ENCODE measurements at places on chromosomes 3 and 15. TPM values are rescaled to one million over a fixed set of nuclear protein-coding genes. Genes with fewer than 3 reads are reported as not detected.

DNA sequence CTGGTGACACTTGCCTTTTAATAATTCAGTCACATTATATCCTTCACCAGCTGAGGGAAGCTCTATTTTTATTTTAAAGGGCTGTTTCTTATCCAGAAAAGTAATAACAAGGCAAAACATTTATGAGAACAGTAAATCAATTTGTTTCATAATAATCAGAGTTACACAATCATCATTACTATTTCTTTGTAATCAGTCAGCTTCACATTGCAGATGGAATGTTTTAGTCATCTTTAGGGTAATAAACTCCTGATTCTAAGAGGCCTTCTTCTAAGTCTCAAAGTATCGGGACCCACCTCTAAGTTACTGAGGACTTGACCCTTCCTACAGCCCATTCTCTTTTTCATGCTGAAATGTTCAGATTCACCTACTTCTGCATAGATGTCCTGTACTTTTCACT lies 298.3 kb upstream of the TGFBR2 start:
- no peak overlapping the region for H3K4me3 ChIP-seq
- DNase-seq = no peak
- H3K27ac ChIP-seq = no peak overlapping the region
- no peaks in the 10 kb centered on the region for H3K27me3 ChIP-seq

DNA sequence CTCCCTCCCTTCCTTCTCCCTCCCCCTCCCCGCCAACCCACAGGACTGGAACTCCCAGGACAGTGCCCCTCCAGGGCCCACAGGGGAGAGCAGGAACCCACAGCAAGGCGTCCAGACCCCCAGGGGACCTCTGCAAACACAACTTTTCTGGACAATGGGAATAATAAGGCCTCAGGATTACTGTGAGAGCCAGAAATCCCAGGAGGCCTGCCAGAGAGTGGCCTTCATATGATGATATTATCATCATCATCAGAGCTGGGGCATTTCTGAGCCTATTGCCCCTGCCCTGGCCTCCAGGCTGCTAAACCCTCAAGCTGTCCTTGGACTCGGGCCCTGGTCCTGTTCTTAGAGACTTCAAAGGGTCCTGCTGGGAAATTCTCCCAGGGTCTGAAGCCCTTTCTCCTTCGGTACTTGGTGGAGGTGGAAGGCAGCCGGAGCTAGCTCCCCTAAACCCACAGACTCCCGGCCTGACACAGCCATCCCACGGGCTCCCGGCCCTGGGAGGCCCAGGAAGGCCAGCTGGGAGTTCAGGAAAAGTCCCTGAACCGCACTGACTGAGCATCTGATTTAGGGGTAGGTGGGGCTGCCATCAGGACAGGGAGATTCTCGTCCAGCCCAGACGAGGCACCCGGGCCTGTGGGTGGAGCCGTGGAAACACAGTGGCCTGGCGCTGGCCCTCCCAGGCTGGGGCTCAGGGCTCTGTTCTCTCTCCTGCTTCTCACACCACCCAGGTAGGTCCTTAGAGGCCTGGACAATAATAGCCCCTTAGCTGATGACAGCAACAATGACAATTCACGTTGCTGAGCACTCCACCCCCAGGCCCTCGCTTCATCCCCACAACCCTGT lies 4.9 kb downstream of the CALML4 start:
- no peak for DNase-seq
- H3K4me1 ChIP-seq = peaks cover 27% of the 10 kb centered on the region
- no peaks in the 10 kb centered on the region for H3K36me3 ChIP-seq
- H3K27me3 ChIP-seq = no peaks in the 10 kb centered on the region
- H3K4me3 ChIP-seq = no peak overlapping the region

DNA sequence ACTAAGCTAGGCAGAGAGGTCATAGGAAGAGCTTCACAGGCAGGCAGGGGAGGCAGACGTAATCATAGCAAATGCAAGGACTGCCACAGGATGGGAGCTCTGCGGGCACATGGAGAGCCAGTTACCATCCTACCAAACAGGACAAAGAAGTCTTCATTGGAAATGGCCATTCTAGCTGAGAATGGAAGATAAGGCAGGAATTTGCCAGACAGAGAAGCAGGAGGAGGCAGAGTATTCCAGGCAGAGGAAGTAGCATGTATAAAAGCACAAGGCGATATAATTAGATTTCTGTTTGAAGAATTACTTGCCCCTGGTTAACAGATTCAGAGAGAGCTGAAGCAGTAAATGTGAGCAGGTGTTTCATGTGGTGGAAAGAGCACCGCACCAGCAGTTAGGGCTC lies 3.5 kb upstream of the SEMA5B start:
- H3K27ac ChIP-seq = peak overlapping the region; percentile 2
- H3K36me3 ChIP-seq = no peaks in the 10 kb centered on the region

DNA sequence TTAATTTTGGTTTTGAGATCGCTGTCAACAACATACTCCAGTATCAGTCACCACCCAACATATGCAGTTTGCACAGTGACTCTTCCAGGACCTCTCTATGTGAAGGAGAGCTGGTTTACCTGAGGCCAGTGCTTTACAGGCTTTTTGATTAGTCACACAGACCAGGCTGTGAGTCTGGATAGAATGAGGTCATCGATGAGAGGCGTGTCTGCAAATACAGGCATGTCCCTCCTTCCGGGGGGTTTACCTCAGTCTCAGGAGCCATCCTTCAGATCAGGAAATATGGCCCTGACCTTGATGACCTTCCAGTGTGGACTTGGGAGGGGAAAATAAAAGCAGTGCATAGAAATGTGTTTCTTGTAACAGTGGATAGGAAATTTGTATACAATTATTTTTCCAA lies 46.9 kb downstream of the KBTBD12 start:
- H3K4me3 ChIP-seq = no peak overlapping the region
- H3K27me3 ChIP-seq = no peaks in the 10 kb centered on the region
- no peaks in the 10 kb centered on the region for H3K36me3 ChIP-seq
- no peak for DNase-seq
- no peak overlapping the region for H3K27ac ChIP-seq

GRCh38 chr3:4709341-4709740 lies 216.2 kb downstream of the ITPR1 start:
- H3K27me3 ChIP-seq = no peaks in the 10 kb centered on the region
- H3K4me1 ChIP-seq = peaks cover 12% of the 10 kb centered on the region
- DNase-seq = no peak
- no peak overlapping the region for H3K27ac ChIP-seq
- peaks cover 60% of the 10 kb centered on the region for H3K36me3 ChIP-seq

The TM6SF1 gene
- total RNA-seq = 31.2 TPM

The ESYT3 gene
- 40.3 TPM for total RNA-seq

DNA sequence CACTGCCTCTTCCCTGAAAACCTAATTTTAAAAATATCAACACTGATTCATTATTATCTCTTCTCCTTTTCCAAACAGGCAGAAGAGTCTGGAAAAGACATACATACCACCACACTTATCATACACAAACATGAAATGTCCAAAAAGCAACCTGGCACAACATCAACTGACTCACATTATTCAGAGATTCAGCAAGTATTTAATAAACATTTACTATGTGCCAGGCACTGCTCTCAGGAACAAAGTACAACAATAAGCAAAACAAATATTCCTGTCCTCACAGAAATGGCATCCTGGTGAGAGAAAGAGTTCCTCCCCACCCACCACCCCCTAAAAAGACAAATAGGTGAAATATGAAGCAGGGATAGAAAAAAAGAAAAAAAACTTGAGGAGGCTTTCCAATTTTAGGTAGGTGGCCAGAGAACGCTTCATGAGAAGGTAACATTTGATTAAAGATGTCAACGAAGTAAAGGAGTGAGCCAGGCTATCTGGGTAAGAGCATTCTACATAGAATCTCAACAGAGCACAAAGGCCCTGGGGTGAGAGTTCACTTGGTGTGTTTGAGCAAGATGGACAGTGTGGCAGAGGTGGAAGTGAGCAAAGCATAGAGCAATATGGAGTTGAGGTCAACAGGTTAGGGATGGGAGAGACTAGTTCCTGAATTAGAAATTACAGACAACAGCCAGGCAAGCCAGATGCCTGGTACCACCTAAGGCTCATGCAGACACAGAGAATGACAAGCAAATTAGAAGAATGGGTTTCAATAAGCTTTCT lies 141.7 kb downstream of the OSBPL10 start:
- H3K27ac ChIP-seq = no peak overlapping the region
- no peaks in the 10 kb centered on the region for H3K36me3 ChIP-seq
- H3K27me3 ChIP-seq = no peaks in the 10 kb centered on the region
- DNase-seq = no peak
- no peak overlapping the region for H3K4me3 ChIP-seq

The GRIP2 gene
- 1.1 TPM for total RNA-seq

GRCh38 chr3:138943724-138944653 lies 2.9 kb downstream of the FOXL2 start:
- peaks cover 99% of the 10 kb centered on the region for H3K27me3 ChIP-seq
- H3K36me3 ChIP-seq = no peaks in the 10 kb centered on the region
- H3K4me3 ChIP-seq = no peak overlapping the region
- no peak for DNase-seq
- no peak overlapping the region for H3K27ac ChIP-seq

The SECISBP2L gene
- total RNA-seq = 139 TPM

DNA sequence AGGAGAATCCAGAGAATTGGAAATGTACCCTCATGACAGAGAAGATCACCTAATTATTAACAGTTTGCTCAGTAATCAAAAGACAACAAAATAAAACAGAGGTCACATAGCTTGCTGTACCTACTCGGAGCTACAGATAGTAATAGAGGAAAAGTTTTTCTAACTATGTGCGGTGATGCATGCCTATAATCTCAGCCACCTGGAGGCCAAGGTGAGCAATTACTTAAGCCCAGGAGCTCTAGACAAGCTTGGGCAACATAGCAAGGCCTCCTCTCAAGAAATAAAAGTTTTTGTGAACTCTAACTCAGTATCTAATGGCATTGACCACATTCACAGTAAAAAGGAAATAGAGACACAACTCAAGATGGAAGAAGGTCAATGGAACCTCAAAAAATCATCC lies 243.6 kb downstream of the ATP8B4 start:
- DNase-seq = no peak
- H3K4me1 ChIP-seq = no peaks in the 10 kb centered on the region

The CYP1A2 gene
- total RNA-seq = not detected

The RETNLB gene
- total RNA-seq = not detected

GRCh38 chr3:111890051-111890580 lies 31.1 kb downstream of the PHLDB2 start:
- no peak overlapping the region for H3K27ac ChIP-seq
- peaks cover 7% of the 10 kb centered on the region for H3K4me1 ChIP-seq
- H3K4me3 ChIP-seq = no peak overlapping the region
- peaks cover 8% of the 10 kb centered on the region for H3K36me3 ChIP-seq
- DNase-seq = no peak

The PLA2G4D gene
- total RNA-seq = not detected

- H3K27ac ChIP-seq = no peak overlapping the region
- H3K27me3 ChIP-seq = no peaks in the 10 kb centered on the region
- no peak overlapping the region for H3K4me3 ChIP-seq
- no peak for DNase-seq
- no peaks in the 10 kb centered on the region for H3K4me1 ChIP-seq
These were observed 41.2 kb downstream of the TRA2B start for GRCh38 chr3:185896636-185897035.

The GRAMD1C gene
- total RNA-seq = 9.2 TPM

Measured in lower lobe of right lung (tissue), 2 donors.